ENCODE measurements at places on chromosomes 2 and 18.

DNA sequence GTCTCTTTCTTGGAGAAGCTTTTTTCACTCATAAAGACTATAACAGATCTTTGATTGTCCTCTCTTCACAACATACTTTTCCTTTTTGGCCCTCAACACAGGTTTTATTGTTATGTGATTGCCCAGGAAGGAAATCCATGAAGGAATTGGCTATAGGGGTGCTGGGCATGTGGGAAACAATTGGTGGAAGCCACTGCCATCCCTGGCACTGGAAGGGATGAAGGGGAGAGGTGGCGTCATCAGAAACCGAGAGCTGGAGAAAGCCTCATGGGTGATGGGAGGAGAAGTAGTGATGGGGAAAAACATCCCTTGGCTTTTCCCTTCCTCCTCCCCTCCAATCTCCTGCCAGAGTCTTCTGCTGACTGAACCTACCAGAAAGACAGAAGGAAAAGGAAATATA lies 106.2 kb downstream of the SPOPL start:
- no peak for DNase-seq

DNA sequence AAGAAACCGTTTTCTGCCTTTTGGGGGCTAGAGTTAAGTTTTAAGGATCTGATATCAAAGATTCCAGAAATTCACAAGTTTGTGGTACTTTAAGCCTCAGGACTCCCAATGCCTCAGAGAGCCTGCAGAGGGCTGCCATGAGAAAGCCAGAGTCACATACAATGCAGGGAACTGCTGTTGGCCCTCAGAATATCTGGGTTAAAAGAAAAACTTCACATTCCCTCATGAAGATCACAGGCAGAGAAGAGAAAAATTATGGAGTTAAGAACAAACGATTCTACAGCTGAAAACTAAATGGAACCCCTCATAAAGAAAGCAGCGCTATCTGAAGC lies 39.5 kb downstream of the HDAC4 start:
- peak; percentile 34 for DNase-seq

DNA sequence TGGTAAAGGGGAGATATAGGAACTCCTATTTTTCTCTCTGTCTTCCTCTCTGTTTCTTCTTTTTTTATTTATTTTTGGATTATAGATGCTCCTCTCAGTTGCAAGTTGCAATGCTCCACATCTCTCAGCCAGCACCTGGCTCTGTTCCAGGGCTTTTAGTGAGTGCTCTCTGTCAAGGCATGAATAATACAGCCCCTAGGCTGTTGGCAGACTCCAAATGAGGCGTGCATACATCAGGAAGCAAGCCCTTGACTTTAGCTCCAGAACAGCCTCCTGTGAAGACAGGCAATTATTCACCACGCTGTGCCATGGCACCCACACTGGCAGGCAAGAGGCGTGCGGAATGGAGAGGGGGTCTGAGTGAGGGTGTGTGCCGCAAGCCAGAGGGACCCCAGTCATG lies 228.1 kb upstream of the PXDN start:
- no peak for DNase-seq

DNA sequence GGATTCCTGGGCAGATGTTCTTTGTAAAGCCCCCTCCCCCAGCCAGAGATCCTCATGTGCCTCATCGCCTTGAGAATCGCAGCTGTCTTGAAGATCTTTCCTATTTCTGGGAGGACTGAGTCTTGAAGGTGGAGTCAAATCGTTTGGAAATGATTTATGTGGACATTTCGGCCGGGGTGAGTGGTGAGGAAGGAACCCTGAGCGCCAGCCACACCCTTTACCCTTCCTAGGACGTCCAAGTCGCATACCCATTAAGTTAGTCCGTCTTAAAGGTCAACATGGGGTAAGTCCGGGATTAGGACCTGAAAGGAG lies 84.9 kb upstream of the ZCCHC2 start:
- DNase-seq = no peak

GRCh38 chr2:71667256-71668182 lies 214.2 kb downstream of the DYSF start:
- no peak for DNase-seq

- no peak for DNase-seq
Observed at GRCh38 chr2:213177679-213178078, 26.3 kb upstream of the IKZF2 start.

DNA sequence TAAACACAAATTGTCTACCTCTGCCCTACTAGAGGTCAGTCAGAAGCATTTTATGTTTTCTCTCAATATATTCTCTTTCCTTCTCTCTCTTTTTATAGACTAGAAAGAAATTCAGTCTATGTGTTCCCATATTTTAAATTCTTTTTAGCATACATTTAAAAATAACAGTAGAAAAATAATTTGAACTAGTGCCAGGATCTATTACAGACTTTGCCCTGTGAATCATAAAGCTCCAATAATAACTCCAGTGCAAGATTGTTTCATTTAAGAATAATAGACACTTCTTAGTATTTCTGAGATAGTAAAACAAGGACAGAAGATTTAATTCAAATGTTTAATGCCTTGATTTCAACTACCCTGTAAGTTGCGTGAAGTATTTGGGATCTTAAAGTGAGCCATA lies 60.1 kb downstream of the ITGB6 start:
- DNase-seq = no peak

GRCh38 chr18:61448316-61448715 lies 115.1 kb downstream of the CDH20 start:
- no peak for DNase-seq

- no peak for DNase-seq
Observed at GRCh38 chr2:238105506-238106338, 5.6 kb downstream of the ESPNL start.

DNA sequence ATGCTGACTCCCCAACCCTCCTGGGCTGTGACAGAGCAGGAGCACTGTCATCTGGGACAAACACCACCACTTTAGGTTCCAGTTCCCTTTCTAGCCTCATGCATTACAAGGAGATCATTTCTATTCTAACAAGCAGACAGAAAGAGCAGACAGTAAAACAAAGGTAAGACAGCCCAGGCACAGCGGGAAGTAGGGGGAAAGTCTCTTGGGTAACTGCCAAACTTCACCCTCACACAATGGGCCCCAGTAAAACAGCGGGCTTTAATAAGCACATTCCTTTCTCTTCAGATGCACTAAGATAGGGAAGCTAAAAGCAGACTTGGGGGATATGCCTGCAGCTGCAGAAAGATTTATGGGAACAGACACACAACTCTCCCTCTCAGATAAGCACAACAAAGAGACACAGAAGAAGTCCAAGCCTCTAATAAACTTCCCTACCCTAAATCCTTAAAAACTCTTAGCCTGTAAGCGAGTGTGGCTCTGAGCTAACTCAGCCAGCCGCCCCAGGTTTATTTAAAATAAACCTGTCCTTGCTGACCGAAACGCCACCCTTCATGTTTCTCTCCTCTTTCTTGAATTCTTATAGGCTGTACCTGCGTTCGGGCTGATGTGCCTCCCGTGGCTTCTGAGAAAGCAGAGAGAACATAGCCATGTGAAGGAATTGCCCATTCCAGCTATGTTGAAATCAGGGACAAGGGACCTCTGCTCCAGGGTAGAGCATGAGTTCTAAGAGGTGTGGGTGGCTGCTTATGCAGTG lies 726.8 kb upstream of the DDX18 start:
- DNase-seq = no peak

GRCh38 chr2:85237849-85238565 lies 89.8 kb downstream of the TGOLN2 start:
- no peak for DNase-seq

GRCh38 chr2:190940454-190940853 lies 59.8 kb downstream of the GLS start:
- DNase-seq = no peak

DNA sequence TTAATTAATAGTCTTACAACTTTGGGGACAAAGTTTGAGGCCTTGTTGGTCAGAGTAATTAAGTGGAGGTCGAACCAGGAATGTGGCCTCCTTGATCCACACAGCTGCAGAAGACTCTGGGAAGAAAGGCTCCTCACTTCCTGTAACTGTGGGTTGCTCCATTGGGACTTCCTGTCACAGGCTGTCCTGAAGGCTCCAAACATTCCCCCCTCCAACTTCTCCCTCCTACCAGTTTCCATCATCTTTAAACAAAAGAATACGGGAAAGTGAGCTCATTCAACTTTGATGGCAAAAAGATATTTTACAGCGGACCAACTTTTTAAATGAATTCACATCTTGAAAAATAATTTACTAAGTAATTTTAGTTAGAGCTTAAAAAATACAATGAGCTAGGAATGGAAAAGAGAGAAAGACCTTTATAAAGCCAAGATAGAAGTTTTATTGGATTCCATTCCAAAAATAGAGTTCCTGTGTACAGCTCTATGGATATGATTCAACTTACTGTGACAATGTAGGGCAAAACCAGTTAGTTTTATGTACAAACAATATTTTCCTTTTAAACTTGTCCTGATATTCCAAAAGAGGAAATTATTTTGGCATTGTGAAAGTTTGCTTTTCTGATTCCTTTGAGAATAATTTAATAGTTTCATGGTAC lies 212.0 kb upstream of the NABP1 start:
- no peak for DNase-seq

DNA sequence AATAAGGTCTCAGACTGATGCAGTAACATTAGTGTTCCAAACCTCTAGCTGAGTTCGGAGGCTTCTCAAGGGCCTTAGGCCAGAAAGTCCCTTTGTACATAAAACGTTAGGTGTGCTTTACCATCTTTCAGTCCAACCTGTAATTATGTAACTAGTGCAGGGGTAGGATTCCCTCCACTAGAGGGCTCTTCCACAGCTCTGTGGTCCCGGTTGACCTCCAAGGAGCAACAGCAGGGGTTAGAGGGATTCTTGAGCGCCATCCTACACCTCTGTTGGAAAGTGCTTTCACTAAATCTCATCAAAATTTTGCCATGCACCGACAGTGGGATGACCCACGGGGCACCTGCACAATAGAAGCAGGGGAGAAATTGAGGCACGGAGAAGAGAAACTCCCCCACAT lies 155.8 kb upstream of the LRP1B start:
- DNase-seq = peak; percentile 42

DNA sequence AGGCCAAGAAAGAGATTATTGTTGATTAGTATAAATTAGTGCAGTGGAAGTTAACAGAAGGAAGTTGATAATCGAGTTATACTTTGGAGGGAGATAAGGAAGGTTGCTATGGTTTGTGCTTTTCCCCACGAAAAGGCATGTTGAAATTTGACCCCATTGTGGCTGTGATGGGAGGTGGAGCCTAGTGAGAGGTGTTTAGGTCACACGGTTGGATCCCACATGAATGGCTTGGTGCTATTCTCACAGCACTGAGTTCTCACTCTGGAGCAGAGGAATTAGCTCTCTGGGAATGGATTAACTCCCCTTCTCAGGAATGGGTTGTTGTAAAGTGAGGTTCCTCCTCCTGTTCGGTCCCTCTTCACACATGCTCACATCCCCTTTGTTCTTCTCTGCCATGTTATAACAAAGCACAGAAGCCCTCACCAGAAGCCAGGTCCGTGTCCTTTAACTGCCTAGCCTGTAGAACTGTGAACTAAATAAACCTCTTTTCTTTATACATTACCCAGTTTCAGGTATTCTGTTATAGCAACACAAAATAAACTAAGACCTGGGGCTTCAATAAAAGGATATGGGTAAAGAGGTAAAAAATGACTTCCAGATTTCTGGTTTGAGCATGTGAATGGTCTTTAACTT lies 21.9 kb downstream of the PIGN start:
- no peak for DNase-seq

GRCh38 chr2:163604941-163605555 lies 130.8 kb downstream of the FIGN start:
- no peak for DNase-seq

DNA sequence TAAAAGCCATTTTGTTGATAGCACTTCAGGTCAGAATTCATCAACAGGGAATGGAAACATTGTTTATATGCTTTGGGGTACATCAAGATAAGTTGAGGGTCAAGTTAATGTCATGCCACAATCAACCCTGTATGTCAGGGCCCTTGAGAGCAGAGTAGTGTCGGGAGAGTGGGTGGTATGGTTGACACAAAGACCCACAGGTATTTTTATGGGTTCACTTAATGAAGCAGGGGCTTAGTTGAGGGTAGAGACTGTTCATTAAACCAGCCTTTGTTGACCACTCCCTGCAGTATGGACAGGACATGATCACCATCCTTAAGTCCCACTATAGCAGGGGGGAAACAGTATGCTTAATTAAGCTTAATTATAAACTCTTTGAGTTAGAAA lies 5.7 kb downstream of the RPL37A start:
- peak; percentile 34 for DNase-seq

- no peak for DNase-seq
Observed at GRCh38 chr2:206378835-206379234, 64.5 kb upstream of the ADAM23 start.

DNA sequence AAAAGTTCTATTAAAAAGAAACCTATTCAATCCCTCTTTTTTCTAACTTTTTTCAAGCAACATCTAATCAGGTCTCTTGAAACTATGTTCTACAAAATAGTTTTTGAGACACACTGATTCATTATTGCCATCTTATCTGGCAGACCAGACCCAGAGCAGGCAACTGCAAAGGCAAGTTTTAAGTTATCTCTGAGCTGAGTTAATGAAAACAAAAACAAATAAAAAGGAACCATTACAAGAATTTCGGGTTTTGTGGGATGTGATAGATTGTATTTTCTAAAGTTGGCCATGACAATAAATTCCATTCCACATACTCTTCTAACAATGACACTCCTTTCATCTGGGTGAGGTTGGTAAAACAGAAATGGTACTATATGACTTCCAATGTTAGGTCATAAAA lies 15.2 kb upstream of the TWSG1 start:
- DNase-seq = no peak

DNA sequence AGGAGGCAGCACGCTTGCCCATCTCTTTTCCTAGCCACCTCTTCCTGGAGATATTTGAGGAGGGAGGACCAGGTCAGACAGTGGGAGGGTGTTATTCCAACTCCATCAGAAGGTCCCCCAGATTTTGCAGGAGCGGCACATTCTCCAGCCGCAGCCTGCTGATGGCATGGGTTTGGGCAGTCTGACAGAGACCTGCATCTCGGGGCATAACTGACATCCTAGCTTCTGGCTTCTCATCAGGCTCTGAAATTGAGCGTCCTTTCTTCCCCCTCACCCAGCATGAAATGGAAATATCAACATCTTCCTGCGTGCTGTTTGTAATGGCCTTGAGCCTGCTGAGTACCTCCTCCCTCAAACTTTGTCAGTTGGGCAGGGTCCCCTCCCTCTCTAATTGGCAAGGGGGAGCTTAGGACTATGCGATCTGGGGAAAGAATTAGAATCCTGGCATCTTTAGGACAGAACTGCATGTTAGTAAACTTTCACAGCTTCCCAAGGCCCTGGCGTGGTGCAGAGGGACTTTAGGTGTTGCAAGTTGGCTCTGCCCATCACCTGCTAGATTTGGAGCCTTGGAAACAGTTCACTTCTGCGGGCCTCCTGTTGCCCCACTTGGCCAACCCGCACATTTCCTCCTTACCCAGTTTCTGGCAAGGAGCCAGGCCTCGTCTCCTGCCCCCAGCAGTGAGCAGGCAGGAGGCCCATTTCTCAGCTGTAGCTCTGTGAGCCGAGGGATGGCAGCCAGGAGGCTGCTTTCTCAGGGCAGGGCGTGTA lies 2.2 kb downstream of the ITM2C start:
- DNase-seq = peak; percentile 94

- no peak for DNase-seq
Observed at GRCh38 chr2:75632091-75632701, 14.4 kb upstream of the MRPL19 start.

All from NB4 (cell line).